Astrocyte (in vitro differentiated cells and primary cell): ENCODE measurements at places on chromosomes 12 and 14.

GRCh38 chr12:4825011-4825858 is 84.5 kb upstream of the KCNA1 start:
- DNase-seq = peak; percentile 57

- no peak for DNase-seq
Observed at GRCh38 chr12:80413462-80413861, 30.6 kb upstream of the PTPRQ start.

GRCh38 chr12:47903927-47904712 is 674 bp downstream of the VDR start:
- DNase-seq = peak; percentile 84

- DNase-seq = no peak
Observed at GRCh38 chr14:59313658-59314608, 125.5 kb downstream of the DAAM1 start.

GRCh38 chr14:88326352-88327103 is 3.5 kb upstream of the KCNK10 start:
- DNase-seq = no peak

DNA sequence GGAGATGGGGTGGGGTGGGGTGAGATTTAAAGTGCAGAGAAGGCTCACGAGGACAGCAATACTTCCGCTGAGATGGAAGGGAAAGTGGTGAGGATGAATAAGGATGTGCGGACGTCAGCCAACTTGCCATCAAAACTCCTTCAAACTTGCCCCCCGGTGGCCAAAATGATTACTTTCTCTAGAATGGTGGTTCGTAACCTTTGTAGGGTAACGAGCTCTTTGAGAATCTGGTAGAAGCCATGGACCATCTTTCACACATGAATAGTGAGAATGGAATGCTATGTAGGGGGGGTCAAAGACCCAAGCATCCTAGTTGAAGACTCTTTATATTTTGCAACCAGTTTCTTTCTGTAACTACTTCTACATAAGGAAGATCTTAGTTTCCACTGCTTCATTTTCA is 245.9 kb upstream of the DDHD1 start:
- peak; percentile 63 for DNase-seq

DNA sequence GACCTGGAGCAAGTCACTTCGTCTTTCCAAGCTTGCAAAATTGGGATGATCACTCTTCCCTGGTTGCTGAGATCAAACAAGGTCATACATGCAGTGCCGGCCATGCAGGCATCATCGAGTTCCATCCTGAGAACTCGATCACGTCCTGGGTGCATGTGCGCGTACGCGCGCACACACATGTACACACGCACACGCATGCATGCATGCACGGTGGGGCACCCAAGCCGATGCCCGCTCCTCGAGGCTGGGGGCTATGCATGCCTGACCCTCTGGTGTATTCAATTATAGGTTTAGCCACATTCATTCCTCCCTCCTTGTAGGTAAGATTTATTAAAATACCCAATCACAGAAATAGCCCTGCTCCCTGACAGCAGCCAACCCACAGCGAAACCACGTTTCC is 26.0 kb downstream of the MMAB start:
- DNase-seq = no peak

DNA sequence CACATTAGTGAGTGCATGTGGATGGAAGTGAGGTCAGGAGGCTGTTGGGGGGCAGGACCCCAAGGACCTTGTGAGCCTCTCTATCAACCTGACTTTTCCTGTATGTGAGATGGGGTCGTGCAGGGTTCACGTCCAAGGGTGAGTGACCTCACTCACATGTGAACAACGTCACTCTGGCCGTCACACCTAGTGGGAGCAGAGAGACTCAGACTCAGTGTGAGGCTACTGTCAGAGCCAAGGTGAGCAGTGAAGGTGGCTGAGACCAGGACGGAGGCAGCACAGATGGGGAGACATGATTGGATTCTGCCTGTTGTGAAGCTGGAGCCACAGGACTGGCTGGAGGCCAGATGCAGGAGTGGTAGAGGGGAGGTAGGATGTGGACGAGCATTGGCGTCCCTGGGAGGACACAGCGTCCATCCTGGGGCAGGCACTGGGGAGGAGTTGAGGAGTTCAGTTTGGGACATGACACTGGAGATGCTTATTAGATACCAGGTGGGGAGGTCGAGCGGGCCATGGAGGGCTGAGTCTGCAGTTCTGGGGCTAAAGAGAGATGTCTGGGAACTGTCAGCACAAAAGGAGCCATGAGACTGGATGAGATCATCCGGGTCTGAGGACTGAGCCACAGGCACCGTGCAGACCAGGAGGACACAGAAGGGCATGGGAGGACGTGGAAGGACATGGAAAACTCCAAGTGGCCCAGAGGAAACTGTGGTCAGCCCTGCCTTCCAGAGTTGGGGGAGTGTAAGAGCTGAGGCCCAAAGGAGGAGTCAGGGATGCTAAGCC is 92.8 kb downstream of the LGMN start:
- no peak for DNase-seq

GRCh38 chr12:111413442-111414086 is 7.8 kb downstream of the SH2B3 start:
- DNase-seq = peak; percentile 71

DNA sequence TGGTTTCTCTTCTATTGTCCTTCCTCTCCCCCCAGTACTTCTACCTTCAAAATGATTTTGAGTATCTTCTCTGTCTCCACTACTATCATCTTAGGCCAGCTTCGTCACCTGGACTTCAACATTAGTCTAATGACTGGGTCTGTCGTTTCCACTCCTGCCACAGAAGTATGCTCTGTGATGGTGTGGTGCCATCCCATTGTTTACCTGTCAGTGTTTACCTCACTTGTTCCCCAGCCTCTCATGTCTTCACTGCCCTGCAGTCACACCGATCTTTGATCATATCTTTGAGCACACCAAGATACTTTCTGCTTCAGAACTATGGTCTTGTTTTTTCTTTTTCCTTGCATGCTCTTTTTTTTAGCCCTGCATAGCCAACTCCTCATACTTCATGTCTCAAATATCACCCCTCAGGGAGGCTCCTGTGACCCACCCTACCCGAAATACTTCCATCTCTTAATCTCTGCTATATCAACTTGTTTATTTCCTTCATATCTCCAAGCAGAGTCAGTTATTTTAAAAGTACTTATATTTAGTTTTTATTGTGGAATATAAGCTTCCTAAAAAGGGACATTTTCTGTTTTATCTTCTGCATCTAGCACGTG is 60.4 kb downstream of the ANO6 start:
- DNase-seq = no peak

DNA sequence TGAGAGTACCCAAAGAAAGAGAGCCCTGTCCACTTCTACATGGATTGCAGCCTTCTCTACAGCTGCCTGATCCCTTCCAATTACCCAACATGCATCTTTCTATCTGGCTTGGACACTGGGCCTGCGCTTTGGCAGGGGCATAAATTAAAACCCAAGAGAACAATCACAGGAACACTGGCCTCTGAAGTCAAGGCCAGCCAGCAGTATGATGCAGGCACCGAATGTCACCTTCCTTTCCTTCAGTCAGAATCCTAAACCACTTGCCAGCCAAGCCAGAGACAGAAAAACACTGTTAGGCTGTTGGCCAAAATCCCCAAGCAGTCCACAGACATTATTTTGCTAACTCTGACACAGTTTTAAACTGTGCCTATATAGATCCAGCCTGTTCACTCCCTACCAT is 113.7 kb downstream of the DUSP6 start:
- no peak for DNase-seq

DNA sequence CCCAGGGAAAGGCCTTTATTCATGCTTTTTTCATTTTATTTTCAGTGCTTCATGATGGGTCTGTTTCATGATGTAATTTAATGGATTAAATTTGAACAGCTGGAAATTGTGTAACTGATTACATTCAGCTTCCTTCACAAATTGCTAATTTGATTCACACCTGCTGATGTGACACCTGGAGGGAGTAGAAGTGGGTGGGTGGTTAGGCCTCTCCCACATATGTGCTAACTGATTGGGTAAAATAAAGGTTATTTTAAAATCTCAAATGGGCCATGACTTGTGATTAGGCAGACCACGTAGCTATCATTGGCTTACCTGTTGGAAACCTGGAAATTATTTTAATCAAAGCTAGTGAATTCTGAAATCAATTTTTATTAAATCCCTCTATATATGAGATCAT is 142.1 kb downstream of the GXYLT1 start:
- DNase-seq = no peak

DNA sequence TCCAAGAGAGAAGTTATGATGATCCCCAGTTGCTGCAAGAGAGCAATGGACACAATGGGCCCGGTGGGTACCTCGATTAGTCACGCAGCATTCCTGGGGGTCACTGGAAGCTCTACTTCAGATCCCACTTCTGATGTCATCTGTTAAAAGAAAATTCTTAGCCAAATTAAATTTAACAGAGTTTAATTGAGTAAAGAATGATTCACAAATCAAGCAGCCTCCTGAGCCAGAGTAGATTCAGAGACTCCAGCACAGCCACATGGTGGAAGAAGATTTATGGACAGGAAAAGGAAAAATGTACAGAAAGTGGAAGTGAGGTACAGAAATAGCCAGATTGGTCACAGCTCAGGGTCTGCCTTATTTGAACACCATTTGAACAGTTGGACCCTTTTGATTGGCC is 107.5 kb downstream of the SPTSSA start:
- peak; percentile 45 for DNase-seq

- no peak for DNase-seq
Observed at GRCh38 chr14:66099451-66099850, 386.7 kb upstream of the CCDC196 start.

DNA sequence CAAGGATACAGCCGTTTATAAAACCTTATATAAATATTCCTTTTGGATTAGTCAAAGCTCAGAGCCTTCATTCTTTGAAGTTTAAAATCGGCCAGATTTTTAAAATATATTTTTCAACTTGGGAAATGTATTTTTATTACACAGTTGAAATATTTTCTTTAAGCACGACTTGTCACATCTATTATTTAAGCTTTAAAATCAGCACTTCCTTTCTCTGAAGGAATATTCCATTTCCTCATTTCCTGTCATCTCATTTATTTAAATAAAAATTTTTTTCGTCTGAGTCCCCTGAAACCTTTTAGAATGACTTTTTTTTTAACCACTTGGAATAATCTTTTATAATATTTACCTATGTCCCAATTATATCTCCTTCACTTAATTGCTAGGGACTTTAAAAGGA is 107.5 kb upstream of the PDE3A start:
- no peak for DNase-seq

- peak; percentile 87 for DNase-seq
Observed at GRCh38 chr12:52203079-52203921, 11.5 kb upstream of the KRT80 start.

DNA sequence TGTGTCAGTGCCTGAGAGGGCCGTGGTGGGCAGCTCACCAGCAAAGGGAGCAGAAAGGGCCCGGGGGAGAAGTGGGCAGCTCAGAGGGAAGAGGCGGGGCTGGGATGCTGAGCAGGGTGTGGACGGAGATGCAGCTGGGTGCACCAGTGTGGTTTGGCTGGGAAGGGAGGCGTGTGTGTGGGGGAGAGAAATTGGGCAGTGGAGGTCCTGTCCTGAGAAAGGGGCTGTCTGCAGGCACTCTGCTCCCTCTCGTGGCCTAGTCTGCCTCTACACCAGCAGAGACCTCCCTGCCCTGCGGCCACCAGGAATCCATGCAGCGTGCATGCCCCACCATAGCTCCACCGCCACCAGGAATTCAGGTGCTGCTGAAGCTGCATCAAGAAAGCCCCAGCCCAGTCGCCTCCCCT is 6.4 kb downstream of the TMEM121 start:
- no peak for DNase-seq

GRCh38 chr14:58244556-58245387 is at the start of gene PSMA3:
Gene PSMA3 (plus strand): TSS chr14:58244843. CDS start chr14:58244921, 78 bp downstream.
- DNase-seq = peak; percentile 93

DNA sequence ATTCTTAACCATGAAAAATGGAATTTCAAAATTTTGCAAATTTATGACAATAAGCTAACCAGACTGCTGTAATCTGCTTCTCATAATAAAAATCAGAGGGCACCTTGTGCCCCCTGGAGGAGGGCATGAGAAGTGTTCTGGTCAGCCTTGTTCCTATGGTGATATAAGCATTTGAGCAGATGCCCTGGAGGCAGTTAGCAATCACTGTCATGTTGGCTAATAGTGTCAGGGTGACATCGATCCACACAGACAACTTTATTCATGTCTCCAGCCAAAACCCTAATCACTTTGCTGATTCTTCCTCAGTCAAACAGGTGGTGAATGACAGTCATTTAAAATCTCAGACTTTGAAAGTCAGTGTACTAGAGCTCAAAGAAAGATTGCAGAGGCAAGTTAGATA is 943.0 kb downstream of the GALC start:
- no peak for DNase-seq

DNA sequence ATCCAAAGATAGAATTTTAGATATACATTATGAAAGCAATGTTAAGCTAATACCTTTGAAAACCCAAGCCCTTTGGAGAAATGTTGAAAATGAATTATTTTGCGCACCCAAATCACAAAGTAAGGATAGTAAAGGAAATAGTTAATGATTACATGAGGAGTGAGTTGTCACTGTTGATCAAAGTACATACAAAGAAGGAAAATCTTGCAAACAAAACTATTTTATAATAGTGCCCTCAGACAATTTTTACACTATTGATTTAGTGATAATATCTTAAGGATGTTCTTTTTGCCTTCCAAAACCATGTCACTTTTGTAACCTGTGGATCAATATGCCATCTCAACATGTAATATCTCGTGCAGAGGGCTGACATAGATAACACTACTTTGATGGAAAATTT is 146.8 kb downstream of the DUSP6 start:
- no peak for DNase-seq

DNA sequence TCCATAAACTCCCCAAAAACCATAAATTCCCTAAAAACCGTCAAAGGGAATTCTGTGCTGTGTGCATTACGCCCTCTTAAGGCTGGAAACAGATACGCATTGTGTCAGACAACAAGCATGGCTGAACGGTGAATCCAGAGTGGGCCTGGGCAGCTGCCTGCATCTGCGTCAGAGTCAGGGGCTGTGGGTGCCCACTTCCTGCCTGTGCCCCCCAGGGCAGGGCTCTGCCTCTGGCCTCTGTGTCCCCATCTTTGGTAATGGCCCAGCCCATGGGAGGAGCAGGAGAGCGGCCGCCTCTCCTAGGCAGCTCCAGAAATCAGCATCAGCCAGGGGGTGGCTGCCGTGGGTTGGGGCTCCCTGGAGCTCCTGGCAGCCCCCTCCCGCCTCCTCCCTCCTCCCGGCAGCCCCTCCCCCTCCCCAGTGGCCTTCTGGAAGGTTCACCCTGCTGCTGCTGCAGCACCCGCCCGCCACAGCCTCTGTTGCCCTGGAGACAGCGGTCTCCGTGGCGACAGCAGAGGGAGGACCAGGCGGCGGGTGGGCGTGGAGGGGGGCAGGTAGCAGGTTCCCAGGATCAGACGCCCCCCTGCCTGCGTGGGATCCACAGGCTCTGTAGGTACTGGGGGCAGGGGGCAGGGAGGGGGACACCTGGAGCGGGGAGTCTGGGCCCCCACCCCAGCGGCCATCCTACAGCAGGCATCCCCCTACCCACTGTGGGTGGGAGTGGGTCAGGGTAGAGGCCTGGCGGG is 5.9 kb downstream of the MMP17 start:
- peak; percentile 16 for DNase-seq

GRCh38 chr14:22313172-22313801 is 275.7 kb downstream of the DAD1 start:
- DNase-seq = peak; percentile 49

GRCh38 chr12:76299536-76300296 is 48.5 kb downstream of the BBS10 start:
- DNase-seq = no peak
